ENCODE measurements at places on chromosomes 7 and 10.

- DNase-seq: no peak
These were observed 377.8 kb downstream of the SFMBT2 start for GRCh38 chr10:7033031-7033430.

- no peak for DNase-seq
These were observed 302.2 kb upstream of the ZMIZ1 start for GRCh38 chr10:78766603-78767002.

GRCh38 chr10:97024168-97025073, 161.3 kb downstream of the SLIT1 start:
- DNase-seq: no peak

GRCh38 chr10:33793793-33794192, 459.3 kb upstream of the NRP1 start:
- no peak for DNase-seq

DNA sequence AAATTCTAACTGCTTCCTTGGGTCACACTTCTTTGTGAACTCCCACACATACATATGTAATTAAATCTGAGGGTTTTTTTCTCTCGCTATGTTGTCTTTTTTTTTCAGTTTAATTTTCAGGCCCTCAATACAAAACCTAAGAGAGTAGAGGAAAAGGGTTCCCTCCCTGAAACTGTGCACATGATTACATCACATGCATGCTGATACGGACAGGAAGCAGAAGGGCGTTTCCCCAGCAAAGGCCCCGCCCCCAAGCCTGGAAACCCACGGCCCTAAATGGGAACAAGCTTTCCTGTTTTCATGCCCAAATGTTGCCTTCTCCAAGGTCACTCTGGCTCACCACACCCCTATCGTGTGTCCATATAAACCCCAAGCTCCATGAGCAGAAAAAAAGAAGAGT, 115.4 kb downstream of the TEX36 start:
- DNase-seq: no peak

DNA sequence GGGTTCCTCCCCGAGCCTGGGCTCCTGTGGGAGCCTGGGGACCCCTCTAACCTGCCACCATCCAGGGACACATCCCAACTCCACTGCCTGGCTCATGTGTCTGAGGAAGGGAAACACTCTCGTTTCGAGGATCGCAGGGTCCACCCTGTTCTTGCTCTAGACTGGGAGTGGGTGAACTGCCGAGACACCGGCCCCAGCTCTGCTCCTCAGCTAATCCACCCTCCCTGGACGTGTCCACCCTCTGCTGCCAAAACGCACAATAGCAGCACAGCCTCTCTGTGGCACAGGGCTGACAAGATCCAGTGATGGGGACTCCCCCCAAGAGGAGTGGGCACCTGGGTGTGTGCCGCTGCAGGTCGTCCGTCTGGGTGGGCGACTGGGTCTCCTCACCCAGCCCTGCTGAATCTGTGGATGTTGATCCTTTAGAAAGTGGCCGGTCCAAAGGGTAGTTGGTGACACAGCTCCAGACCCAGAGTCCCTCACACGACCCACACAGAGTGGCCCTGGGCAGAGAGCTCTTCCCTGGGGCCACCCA, 65.2 kb upstream of the FAM20C start:
- no peak for DNase-seq

DNA sequence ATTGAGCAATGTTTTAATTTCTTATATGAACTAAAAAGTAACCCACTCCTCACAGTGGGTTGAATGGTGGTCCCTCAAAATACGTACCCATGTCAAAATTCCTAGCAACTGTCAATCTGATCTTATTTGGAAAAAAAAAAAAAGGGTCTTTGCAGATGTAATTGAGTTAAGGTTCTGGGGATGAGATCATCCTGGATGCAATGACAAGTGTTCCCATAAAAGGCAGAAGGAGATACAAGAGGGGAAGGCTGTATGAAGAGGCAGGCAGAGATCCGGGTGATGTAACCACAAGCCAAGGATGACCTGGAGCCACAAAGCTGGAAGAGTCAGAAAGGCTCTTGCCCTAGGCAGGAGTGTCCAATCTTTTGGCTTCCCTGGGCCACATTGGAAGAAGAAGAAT, 516.3 kb upstream of the MKI67 start:
- DNase-seq: no peak

GRCh38 chr7:96075510-96076349, 246.2 kb downstream of the SLC25A13 start:
- peak; percentile 69 for DNase-seq

GRCh38 chr10:34507217-34507616, 307.9 kb downstream of the PARD3 start:
- DNase-seq: no peak

- no peak for DNase-seq
These were observed 531.2 kb upstream of the GHITM start for GRCh38 chr10:83607959-83608745.

DNA sequence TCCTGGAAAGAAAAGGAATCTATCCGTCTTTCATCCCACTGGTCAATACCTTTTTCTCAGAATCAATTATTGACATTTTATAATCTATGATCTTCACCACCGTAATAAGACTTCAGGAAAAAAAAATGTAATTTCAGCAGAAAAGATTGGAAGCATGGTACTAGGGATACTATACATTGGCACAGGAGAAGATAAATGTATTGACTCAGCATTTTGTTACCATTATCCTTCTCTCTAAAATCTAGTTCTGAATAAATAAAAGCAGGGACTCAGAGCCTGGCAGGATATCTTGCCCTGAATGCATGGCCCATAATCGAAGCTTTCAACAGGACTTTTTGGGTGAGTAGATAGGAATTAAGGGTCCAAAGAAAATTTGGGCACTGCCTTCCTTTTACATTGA, 120.7 kb downstream of the LRRTM3 start:
- DNase-seq: no peak

GRCh38 chr10:113618338-113618737, 45.5 kb downstream of the NRAP start:
- no peak for DNase-seq

DNA sequence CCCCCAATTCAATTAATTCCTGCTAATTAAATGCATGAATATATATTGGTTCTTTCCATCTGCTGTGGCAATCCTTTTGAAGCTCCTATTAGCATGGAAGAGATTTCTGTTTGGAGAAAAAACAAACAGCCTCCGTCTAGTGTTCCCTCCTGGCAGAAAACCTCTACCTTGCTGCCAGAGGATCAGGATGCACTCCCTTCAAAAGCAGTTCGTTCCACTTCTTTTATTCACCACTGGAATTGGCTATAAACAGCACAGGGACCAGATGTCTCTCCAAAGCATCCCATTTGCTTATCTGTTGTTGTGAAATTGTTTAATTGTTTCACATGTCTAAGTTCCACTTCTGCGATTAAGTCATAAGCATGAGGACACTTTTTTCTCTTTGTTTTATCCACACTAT, 77.8 kb upstream of the PTN start:
- DNase-seq: no peak

- DNase-seq: no peak
These were observed 58.4 kb downstream of the DNAJB6 start for GRCh38 chr7:157395206-157395605.

GRCh38 chr7:148856578-148856881, 27.6 kb downstream of the EZH2 start:
- no peak for DNase-seq

DNA sequence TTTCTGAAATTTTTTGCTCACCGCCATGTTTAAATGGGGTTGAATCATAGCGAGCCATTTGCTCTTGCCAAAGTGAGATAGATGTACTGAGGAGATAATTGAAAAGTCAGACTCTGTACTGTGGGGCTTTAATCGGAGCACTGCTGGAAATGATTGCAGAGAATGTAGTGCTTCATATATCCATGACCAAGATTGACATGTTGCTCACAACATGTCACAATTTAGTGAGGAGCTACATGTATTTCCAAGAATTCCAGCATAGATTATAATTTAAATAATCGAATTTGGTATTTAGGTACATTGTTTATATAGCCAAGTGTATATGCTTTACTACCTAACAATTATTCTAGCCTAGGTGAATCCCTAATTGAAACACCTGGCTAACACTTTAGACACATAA, 66.5 kb downstream of the PODXL start:
- no peak for DNase-seq

- DNase-seq: no peak
These were observed 31.6 kb upstream of the AKR1C1 start for GRCh38 chr10:4931587-4931986.

DNA sequence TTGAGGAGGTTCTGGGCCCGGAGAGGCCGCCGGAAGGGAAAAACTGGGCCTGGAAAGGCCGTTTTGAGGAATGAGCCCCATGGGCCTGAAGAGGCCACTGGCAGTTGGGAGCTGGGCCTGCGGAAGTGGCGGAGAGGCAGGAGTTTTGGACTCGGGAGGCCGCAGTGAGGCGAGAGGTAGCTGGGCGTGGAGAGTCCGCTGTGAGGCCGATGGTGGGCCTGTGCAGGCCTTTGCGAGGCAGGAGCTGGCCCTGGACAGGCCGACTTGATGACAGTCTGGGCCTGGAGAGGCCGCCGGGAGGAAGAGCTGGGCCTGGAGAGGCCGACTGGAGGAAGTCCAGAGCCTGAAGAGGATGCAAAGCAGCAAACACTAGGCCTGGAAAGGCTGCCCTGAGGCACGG, 259.0 kb upstream of the NUPR2 start:
- no peak for DNase-seq

- no peak for DNase-seq
These were observed 1027.8 kb upstream of the PHF14 start for GRCh38 chr7:9945857-9946256.

Measured in head of caudate nucleus (tissue), 42 donors.